ENCODE measurements at places on chromosomes 5 and 9.
A peak's percentile ranks its signal among the peaks of the same experiment; 100 is the strongest.

DNA sequence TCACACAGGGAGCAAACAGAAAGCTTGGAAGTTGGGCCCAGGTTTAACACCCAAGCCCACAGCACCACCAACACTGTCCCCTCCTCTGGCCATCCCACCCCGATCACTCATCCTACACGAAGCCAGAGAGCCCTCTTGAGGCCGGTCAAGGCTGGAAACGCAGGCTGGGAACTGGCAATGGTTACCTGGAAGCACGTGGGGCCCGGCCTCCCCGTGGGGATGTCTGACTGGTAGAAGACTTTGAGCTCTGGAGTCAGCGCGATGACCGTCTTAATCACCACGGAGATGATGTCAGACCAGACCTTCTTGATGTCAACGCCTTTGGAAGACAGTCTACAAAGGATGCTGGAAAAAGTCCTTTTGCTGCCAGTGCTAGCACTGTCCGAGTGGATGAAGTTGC lies 104.1 kb downstream of the TTLL11 start:
- DNase-seq, result no peak

GRCh38 chr5:122237906-122238305 lies 74.1 kb upstream of the SNCAIP start:
- DNase-seq, result no peak

DNA sequence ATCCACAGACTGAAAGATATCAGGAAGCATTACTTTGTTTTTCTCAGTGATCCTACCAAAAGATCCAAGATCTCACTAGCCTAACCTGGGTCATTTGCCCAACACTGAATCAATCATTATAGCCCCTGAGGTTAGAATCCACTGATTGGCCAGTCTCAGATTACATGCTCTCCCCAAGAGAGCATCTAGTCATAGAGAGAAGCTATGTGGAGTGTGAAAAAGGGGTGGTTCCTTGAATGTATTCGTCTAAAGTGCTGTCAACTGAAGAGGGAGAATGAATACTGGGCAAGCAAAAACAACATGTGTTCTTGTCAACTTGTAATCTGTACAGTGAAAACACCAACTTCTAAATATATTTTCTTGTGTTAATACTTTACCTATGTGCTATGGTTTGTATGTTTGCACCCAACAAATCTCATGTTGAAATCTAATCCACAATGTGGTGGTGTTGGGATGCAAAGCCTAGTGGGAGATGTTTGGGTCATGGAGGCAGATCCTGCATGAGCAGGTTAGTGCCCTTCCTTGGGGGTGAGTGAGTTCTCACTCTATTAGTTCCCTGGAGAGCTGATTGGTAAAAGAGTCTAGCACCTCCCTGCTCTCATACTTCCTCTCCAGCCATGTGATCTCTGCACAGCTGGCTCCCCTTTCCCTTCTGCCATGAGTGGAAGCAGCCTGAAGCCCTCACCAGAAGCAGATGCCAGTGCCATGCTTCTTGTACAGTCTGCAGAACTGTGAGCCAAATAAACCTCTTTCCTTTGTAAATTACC lies 60.3 kb upstream of the PJA2 start:
- no peak for DNase-seq

GRCh38 chr5:14266686-14267085 lies 123.5 kb downstream of the TRIO start:
- DNase-seq, result peak; percentile 23

DNA sequence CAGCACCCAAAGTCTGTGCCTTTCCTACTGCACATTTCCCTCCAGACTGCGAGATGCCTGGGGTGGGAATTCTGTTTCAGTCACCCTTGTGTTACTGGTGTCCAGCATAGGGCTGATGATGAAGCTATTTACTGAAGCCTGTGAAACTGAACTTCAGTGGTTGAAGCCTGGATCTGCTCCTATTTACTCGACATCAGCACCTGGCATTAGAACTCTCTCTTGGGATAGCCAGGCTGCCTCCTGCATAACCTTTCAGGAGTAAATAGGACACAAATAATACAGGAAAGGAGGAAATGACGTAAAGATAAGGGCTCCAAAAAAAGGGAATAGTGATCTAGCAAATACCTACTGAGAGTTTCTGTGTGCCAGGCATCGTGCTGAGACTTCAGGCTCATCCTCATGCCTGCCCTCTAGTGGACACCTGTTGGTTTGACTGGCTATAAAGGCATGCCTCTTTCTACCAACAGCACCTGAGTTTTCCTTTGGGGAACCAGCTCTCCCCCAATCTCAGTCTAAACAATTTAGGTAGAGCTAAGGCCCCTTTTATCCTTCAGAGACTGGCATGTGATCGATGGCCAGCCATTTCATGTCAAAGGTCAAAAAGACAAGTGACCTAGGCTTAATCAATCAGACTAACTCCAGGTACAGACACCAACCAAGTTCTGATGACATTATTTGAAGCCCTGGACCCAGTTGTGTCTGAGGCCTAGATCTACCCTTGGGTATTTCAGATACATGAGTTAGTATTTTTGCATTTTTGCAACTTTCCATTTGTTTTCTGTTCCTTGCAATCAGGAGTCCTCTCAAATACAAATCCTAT lies 192.1 kb upstream of the TRIM32 start:
- peak; percentile 17 for DNase-seq

DNA sequence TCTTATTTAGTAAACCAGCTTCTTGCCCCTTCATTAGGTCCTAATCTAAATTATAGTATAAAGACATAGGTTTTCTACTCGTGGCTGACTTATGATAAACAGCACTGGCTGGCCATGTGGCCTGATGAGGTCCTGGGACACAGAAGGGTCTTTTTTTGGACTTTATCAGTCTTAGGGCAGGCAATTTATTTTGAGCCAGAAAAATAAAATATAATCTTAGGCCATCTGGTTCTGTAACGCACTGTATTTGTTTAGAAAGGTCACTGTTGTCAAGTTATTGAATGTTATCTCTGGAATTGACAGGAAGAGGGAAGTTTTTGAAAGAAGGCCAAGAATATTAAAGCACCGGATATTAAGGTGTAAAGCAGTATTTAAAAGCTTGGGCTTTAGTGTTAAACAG lies 53.9 kb downstream of the RFX3 start:
- DNase-seq, result no peak

- DNase-seq, result no peak
These were observed 18.0 kb upstream of the CDC23 start for GRCh38 chr5:138230981-138231589.

GRCh38 chr5:30390095-30390494 lies 803.4 kb upstream of the CDH6 start:
- no peak for DNase-seq

GRCh38 chr5:116378007-116378776 lies 196.4 kb downstream of the SEMA6A start:
- DNase-seq, result no peak

DNA sequence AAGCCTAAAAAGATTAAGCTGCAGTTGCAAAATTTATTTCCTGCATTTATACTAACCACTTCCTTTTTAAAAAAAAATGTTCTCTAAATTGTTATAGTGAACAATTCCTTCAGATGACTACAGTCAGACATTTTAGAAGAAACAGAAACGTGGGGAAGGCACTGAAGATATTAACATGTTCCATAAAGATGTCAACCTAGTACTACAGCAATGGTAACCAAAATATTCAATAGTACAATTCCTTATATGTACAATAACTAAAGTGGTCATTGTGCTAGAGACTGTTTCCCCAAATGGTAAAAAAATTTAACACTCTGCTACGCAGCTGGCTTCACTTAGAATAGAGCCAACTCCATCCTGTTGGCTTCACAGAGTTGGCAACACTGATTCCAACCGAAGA lies 97.7 kb downstream of the FNBP1 start:
- DNase-seq, result no peak

- DNase-seq, result no peak
These were observed 55.5 kb downstream of the GALNT12 start for GRCh38 chr9:98862936-98863335.

- DNase-seq, result no peak
These were observed 14.4 kb downstream of the HNRNPK start for GRCh38 chr9:83965350-83966208.

DNA sequence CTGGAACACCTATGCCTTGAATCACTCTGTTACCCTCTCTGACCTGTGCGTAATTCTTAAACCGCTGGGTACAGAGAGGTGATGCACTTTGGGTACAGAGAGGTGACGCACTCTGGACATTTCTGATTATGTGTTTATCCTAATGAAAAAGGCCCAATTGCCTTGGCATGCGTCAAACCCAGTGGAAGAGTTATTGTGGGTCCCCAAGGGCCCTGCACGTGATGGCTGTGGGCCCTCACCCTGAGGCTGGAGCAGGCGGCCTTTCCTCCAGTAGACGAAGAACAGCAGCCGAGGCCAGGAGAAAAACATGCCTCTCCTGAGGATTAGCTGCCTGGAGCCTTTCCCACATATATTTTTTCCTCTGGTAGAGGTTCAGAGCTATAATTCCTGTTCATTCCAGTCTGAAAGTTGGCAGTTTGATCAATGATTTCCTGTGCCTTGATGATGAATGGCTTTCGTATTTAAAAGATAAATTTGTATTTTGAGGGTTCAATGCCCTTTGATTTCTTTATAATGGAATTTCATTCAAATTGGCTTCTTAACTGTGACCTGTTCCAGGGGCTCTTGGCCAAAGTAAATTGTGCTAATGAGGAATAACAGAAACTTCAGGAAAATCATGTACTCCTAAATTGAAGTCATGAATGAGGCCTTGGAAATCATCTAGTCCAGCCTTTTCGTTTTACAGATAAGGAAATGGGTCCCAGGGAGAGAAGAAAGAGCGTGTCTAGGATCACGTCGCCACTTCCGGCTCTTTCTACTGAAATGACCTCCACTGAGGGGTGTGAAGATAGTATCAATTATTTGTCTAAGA lies 22.8 kb downstream of the ACER2 start:
- no peak for DNase-seq

DNA sequence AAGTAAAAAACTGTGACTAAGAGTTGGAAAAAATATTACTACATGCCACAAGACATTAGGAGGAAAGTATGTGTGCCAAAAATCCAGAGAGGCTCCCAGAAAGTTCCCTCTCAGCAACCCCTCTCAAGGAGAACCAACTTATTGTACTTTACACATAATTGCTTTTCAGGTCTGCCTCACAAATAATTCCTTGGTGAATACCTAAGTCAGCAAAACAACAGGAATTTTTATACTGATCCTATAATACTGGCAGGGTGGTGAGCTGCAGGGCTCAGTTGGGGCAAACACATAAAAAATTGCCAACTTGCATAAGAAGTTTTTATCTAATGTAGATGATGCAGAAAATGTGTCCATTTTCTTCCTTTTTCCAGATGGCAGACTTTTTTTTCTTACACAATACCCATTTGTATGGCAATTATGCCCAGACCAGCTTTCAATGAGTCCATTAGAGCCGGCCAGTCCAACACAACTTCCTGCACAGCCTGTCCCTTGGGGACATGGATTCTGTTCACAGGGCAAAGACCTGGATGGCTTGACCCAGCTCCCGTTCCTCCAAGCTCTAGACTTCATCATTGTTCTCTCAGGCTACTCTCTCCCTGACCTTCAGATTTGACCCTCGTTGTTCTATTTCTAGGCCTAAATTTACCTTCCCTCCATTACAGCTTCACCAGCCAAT lies 31.3 kb downstream of the MARCHF3 start:
- DNase-seq, result no peak

DNA sequence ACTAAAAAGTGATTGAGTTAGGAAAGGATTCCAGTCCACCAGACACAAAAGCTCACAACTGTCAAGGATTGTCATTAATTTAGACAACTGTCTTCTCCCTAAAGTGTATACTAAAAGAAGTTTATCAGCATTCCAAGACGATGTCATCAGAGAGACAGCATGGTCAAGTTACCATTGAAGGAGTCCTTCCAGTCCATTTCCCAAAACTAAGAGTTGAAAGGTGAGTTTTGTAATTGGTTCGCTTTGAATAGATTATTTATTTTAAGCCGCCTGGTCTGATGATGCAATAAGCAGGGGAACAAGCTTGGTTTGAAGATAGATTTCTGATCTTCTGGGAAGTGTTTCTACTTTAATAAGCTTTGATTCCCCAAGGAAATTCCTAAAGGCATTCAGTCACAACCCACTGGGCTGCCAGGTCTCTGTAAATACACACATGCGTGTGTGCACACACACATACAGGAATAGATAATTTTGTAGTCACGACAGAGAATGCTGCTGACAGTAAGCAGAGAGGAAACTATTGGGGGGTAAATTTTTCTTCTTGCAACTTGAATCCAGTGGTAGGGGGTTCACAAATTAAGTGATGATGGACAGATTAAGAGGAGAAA lies 234.8 kb downstream of the PIK3R1 start:
- no peak for DNase-seq

GRCh38 chr5:132394667-132395259 lies 25.3 kb downstream of the SLC22A5 start:
- no peak for DNase-seq

GRCh38 chr5:124697501-124697900 lies 48.9 kb downstream of the ZNF608 start:
- DNase-seq, result no peak

GRCh38 chr9:79946712-79947111 lies 374.9 kb downstream of the TLE4 start:
- no peak for DNase-seq

DNA sequence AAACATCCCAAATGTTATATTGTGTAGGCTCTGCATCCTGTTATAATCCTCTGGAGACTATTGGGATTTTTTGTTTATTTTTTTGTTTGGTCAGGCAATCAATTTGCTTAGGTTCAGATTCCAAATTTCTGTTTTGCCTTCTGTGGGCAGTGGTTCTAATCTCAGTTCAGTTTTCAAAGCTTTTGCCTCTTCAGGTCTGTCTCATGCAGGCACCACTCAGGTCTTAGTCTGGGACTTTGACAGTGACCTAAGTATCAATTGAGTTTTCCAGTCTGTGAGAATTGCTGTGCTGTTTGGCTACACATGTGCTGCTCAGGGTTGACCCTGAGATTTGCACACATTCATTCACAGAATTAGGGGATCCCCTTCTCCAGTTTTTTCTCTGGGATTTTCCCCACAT lies 14.1 kb downstream of the SNX2 start:
- DNase-seq, result no peak

- DNase-seq, result no peak
These were observed 29.2 kb downstream of the PTPN3 start for GRCh38 chr9:109468927-109469326.

GRCh38 chr9:28105001-28105400 lies 531.7 kb upstream of the C9orf72 start:
- no peak for DNase-seq

- no peak for DNase-seq
These were observed 37.4 kb downstream of the WHRN start for GRCh38 chr9:114467910-114468309.

- DNase-seq, result no peak
These were observed 47.4 kb downstream of the UBAP2 start for GRCh38 chr9:34001298-34001697.
